Kidney (tissue), 22 donors: ENCODE measurements at places on chromosomes 3 and 15.

DNA sequence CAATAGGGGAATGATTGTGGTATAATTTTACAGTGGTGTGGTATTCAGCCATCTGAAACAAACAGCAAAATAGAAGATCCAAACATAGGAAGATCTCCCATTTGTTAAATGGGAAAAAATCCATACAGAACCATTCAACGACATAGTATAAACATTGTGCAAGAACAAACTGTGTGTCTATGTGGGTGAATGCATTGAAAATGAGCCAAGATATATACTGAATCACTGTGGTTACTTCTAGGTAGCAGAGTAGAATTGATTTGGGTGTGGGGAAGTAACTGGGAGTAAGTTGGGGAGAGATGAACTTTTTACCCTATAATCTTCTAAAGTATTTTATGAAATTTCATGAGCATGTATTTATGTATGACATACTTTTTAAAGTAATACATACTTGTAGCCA is 123.1 kb upstream of the UMPS start:
- no peak for DNase-seq

- DNase-seq = no peak
These were observed 699.6 kb downstream of the FHIT start for GRCh38 chr3:60551455-60552209.

- peak; percentile 79 for DNase-seq
These were observed 1.5 kb upstream of the MAPKBP1 start for GRCh38 chr15:41772720-41773331.

DNA sequence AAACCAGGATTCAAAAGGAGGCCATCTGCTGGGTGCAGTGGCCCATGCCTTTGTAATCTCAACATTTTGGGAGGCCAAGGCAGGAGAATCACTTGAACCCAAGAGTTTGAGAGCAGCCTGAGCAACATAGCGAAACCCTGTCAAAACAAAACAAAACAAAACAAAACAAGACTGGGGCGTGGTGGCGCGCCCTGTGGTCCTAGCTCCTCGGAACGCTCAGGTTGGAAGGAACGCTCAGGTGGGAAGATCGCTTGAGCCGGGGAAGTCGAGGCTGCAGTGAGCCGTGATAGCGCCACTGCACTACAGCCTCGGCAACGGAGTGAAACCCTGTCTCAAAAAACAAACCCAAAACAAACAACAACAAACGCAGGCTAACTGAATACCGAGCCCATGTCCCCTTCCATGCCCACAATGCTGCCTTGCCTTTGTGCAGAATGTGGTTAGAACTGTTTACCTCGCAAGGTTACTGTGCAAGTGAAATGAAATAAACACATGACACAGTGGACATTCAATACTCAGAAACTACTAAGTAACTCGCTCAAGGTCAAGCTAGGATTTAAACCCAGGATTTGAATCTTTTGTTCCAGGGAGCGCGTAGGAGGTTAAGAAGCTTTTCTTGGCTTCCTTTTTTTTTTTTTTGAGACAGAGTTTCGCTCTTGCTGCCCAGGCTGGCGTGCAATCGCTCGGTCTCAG is 766 bp upstream of the EMC4 start:
- DNase-seq = peak; percentile 41

DNA sequence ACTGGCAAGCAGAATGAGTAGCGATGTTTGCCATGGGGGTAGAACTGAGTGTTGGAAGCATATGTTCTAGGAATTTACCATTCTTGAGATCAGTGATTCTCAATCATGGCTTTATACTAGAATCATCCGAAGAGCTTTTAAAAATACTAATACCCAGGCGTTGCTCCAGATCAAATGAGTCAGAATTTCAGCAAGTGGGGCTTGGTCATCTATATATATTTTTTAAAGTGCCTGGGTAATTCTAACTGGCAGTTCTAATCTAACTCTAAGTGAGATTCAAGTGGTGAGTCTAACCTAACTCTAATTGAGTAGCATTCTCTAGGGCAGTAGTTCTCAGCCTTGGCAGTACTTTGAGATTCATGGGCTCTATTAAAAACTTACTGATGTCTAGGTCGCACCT is 20.8 kb downstream of the TM4SF1 start:
- no peak for DNase-seq

DNA sequence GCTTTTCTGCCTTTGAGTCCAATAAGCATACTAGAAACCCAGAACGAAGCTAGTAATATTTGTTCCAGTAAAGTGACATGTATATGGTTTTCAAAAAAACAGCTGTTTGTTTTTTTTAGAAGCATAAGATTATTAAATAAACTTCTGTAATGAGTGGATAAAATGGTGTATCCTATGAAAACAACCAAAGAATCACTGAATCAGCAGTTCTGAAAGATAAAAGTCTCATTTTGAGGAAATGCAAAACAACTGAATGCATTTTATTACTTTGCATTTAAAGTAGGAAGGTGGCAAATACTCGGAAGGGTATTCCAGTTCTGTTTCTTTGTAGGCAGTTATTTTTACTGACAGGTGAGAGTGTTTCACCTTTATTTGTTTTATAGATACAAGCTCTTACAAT is 107.0 kb downstream of the CNTN4 start:
- DNase-seq = no peak

DNA sequence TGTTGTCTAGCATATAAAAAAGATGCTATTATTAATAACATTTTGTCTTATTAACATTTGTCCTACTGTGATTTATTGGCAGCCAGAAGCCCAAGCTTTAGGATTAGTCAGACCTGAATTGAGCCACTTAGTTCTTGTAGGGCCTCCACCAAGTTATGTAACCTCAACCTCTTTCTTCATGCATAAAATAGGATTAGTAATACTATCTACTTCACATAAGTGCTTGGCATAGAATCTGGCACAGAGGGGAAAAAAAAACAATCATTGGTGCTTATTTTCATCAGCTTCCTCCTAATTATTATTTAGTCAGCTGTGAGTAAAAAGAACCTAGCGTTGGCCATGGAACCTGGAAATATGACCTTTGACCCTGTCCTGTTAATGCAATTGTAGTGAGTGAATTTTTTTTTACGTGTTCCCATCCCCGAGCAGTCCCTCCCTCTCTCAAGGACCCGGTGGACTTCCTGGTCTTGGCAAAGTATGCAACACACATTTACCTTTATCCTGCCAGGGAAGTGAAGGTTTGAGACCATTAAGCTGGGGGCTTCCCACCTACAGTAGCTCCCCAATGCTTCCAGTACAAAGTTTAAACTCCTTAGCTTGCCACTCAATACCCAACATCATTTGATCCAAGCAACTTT is 136.8 kb downstream of the FHIT start:
- no peak for DNase-seq

- DNase-seq = no peak
These were observed 632.9 kb downstream of the EPHA3 start for GRCh38 chr3:89740080-89740880.

DNA sequence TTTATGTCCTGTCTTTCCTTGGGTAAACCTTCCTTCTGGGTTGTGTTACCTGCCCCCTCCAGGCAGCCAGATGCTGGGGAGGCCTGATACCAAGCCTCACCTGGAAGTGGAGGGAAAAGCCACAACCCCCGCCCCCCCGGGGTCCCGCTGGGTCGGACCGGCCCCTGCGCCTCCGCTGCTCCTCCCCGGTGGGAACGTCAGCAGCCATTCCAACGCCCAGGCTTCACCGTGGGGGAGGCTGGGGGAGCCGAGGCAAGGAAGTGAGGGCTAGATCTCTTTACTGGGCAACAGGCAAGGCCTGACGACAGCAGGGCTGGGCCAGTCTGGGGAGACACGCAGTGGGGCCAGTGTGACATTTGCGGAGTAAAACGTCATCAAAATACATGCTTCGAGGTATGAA is 53.0 kb upstream of the SNRPA1 start:
- no peak for DNase-seq

GRCh38 chr15:78682004-78682651 is 41.1 kb upstream of the CHRNB4 start:
- DNase-seq = no peak

DNA sequence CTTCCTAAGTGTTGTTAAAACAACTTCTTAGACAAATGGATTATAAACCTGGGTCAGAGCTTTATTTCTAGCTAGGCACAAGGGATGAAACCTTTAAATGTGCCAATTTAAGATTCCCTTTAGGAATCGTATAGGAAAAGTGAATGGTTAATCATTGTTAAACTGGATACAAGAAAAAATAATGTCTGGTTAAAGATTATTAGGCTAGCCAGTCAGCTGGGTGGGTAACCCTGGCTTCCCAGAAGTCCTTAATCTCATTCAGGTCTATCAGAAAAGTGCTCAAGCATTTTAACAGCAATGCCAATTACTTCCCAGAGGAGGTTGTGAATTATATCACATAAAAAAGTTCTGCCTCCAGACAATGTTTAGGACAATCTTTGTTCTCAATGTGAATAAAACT is 37.6 kb downstream of the NANOGP8 start:
- DNase-seq = peak; percentile 67

GRCh38 chr3:42652251-42652610 is 1.3 kb upstream of the ZBTB47 start:
- no peak for DNase-seq

- DNase-seq = no peak
These were observed 780 bp upstream of the ACAD9 start for GRCh38 chr3:128878556-128879124.

GRCh38 chr3:26171006-26171405 is 381.1 kb downstream of the OXSM start:
- DNase-seq = peak; percentile 50

DNA sequence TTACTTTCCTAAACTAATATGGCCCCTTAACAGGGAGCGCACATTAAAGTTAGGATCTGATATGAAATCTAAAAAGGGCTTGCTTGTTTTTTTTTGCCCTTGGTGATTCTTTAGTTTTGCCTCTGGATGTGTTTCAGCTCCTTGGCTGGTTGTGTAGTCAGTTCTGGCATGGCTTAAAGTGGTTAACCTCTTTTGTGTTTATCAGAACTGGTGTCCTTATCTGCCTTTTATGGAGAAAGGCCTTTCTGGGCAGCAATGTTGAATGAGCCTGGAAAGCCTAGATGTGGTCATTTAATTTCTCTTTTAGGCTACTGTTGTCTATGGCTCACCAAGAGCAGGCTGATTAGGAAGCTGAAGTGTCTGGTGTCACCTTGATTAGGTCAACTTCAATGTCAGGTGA is 254.5 kb upstream of the ROPN1 start:
- no peak for DNase-seq

DNA sequence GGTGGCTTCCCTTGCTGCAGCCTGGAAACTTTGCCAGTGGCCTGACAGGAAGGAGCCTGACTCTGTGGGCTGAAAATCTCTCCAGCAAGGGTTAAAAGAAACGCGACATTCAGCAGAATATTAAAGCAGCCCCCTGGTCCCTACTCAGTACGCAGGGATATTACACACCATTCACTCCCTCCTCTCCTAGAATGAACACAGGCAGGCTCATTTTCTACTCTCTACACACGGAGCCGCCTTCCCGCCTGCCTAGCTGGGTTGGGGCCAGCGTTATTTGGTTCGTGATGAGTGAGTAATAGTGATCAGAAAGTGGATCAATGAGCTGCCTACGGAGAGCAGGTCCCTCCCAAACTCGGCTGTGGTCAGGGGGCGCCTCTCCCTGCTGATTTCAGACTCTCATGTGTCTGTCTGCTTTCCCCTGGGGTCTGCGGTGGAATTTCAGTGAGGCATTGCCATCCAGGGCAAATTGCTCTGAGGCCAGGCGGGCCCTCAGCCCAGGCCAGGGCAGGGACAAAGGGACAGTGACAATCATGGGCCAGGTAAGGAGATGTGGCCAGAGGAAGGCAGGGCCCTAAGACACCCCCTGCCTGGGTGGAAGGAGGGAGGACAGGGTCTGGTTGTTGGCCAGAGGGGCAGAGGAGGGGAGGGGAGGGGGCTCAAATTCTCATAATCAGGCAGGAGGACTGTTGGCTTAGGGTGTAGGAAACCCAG is 2.8 kb downstream of the EPHB1 start:
- no peak for DNase-seq

DNA sequence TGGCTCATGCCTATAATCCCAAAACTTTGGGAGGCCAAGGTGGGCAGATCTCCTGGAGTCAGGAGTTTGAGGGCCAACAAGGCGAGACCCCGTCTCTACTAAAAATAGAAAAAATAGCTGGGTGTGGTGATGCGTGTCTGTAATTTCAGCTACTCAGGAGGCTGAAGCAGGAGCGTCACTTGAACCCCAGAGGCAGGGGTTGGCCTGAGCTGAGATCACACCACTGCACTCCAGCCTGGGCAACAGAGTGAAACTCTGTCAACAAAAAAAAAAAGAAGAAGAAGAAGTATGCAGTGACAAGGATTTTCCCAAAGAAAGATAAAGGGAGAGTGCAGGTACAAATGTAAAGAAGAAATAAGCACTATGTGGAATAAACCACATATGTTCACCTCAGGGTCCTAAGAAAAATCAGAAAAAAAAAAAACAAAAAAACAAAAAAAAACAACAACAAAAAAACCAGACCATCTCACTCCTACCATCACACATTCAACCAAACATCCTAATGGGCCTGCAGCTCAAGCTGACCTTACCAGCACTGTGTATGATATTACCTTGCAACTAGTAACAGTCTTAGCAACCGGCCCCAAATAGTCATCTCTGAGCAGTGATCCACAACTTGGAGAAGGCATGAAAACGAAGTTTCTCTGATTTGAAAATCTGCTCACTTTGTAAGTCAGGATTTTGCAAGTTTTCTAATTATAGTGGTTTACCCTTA is 296.7 kb upstream of the PROK2 start:
- no peak for DNase-seq

GRCh38 chr3:117587416-117587815 is 877.8 kb downstream of the TUSC7 start:
- DNase-seq = no peak

DNA sequence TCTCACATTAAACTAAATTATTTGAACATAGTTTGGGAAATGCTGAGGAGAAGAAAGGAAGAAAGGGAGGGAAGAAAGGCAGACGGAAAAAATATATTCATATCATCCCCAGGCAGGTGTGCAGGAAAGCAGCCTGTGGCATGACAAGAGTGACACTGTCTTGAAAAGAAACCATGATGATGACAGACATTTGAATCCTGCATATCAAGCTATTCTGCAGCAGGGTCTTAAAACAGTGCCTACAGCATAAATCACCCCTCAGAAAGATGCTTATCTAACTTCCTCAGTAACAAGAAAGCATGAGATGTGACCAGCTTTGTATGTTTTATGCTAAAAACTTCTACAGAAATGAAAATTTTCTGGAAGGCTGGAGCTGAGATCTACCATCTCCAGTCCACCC is 144.5 kb upstream of the GRM7 start:
- no peak for DNase-seq

DNA sequence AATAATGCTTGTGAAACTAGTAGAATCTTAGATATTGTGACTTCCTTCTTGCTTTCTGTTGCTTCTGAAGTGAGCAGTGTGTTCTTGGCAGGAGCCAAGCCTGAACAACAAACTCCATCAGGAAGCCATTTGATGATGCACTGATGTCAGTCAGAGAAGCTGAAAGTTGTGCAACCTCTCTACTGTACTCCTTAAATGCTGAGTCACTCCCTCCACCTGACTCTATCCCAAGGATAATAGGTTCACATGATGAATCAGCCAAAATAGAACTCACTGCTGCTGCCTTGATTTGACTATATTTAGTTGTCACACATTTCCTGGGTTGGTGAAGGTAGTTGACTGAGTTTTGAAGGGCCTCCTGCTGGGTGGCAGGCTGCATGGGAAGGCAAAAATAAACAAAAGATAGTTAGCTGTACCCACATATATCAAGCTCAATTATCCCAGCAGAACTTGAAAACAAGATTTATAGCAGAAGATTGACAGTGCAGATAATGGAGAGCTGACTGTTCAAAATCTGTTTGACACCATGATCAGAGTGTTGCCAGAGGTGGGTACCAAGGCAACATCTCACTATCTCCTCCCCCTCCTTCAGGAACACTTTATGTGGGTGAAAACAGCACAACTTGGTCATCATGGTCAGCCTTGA is 328.4 kb upstream of the DPH6 start:
- no peak for DNase-seq
